OCI-M1 (cell line): ENCODE measurements at places on chromosomes 11 and 22.

- DNase-seq = no peak
Measured at GRCh38 chr11:60788401-60789125, 3.4 kb downstream of the MS4A10 start.

DNA sequence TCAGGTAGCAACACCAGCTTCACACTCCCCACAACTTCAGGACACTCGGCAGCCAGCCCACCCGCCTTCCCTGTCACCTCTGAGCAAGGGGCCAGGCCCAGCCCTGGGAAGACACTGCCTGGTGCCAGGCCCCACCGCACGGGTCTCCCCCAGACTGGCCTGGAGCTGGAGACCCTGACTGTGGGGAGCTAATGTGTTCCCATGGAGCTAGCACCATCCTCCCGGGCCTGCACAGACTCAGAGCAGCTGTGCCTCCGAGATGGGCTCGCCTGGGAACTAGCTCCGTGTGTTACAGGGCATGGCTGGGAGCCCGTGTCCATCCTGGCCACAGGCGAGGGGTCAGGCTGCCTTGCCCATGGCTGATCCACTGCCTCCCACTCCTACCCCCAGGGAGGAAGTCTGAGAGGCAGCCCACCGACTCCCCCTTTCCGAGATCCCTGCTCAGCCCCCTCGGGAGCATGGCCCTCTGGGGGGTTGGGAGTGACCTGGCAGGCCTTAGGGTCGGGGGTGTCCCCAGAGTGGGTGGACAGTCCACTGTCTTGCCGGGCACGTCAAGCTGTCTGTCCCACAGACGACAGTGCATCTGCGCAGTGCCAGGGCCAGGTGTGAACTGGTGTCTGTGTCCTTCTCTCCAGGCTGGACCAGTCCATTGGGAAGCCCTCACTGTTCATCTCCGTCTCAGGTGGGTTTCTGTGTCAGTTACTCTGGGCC is 76.7 kb upstream of the KCNQ1OT1 start:
- DNase-seq = no peak

- no peak for DNase-seq
Measured at GRCh38 chr11:102309621-102310541, 7.4 kb upstream of the BIRC3 start.

DNA sequence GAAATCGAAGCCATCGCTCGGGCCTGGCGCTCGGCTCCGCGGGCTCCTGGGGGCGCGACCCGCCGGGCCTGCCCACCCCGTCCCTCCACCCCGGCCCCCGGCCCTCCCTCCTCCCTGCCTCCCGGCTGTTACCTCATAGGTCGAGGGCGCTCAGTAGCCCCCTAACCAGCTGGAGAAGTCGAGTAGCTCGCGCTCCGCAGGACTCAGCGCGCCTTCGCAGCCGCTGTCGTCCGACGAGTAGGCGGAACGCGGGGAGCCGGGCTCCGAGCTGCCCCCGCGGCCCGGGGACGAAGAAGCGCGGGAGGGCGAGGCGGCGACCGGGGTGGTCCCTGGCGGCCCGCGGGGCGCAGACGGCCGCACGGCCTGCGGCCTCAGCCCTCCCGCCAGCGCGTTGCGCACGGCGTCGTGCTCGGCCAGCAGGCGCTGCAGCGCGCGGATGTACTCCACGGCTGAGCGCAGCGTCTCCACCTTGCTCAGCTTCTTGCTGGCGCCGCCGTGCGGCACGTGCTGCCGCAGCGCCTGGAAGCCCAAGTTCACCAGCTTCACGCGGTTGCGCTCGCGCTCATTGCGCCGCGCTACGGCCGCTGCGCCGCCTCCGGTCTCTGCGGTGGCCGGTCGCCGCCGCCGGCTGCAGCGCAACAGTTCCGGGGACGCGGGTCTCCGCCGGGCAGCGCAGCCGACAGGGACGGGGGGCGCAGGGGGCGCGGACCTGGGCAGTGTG is 627 bp downstream of the ASCL2 start:
- DNase-seq = no peak

DNA sequence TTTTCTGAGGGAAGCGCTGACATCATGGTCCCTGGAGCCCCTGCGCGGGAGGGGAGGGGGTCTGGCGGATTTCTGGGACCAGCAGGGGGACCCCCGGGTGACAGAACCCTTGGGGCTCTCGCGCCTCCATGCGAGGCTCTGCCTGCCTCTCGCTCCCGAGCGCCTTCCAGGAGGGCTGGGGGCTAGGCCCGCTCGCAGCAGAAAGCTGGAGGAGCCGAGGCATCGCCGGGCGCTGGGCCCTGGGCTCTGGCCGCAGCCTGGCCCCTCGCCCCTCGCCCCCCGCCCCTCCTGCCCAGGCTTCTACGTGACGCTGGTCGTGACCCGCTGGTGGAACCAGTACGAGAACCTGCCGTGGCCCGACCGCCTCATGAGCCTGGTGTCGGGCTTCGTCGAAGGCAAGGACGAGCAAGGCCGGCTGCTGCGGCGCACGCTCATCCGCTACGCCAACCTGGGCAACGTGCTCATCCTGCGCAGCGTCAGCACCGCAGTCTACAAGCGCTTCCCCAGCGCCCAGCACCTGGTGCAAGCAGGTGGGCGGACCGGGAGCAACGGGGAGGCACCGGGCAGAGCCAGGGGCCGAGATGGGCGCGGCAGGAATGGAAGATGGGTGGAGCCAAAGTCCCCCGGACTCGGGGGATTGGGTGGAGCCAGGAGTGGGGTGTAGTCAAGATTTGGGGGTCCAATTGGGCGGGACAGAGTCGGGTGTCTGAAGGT is 5.4 kb downstream of the BEST1 start:
- no peak for DNase-seq

DNA sequence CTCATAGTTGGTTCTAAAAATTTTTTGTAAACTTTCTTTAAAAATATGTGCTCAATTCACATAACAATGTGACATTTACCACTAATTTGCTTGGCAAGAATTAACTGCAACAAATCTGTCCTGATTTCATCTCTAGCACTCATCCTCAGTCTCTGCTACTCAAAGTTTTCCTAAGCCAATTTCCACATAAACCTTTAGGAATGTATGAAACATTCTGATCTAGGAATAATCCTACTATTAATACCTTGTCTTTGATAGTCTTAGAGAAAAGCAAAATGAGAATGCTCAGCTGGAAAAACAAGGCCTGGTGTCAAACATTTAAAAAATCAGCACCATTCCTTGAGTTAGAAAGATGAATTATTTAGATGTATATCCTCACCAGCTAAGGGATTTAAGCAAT is 114.3 kb downstream of the CD44 start:
- no peak for DNase-seq

DNA sequence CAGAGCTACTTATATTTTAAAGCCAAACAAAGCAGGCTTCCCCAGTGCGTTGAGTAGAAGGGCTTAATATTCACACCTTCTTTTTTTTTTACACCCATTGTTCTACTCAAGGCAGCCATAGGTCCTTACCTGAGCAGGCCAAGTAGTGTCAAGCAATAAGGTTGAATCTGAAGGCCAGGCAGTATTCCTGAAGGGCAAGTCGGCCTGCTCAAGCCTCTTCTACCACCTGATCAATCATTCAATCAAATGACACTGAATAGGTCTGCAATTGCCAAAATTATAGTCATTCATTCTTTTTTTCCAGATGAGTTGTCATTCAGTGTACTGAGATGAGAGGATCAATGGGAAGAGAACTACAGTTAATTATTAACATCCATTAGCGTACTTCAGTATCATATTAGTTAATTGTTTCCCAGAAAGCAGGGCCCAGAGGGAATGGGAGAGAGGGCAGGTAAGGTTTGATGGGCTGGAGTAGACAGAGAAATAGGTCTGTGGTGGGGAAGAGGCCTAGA is 11.9 kb upstream of the PPP2R1B start:
- DNase-seq = no peak

DNA sequence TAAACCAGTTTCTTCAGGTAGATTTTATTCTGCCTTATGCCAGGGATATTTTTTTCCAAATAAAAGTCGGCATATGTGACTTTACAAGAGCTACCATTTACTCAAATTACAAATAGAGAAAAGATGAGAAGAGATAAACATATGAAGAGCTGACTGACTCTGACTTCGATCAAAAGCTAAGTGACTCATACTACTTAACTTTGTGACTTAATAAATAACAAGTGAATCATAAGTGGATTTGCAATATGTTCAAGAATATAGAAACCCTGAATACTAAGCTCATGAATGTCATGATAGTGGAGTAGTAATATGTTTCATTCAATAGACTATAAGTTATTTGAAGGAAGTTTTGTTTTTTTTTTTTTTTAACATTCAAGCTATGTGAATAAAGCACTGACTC is 130.5 kb upstream of the ANO3 start:
- DNase-seq = no peak

GRCh38 chr22:20607157-20607907 is 99.9 kb downstream of the MED15 start:
- no peak for DNase-seq

GRCh38 chr11:77127920-77128691 is at the start of gene MYO7A:
Gene MYO7A (plus strand): TSS chr11:77128246. CDS start chr11:77130635, 2,389 bp downstream.
- peak; percentile 59 for DNase-seq

- peak; percentile 12 for DNase-seq
Measured at GRCh38 chr11:45215098-45215865, 68.8 kb downstream of the PRDM11 start.

- no peak for DNase-seq
Measured at GRCh38 chr11:93518081-93518480, 25.1 kb downstream of the SMCO4 start.

DNA sequence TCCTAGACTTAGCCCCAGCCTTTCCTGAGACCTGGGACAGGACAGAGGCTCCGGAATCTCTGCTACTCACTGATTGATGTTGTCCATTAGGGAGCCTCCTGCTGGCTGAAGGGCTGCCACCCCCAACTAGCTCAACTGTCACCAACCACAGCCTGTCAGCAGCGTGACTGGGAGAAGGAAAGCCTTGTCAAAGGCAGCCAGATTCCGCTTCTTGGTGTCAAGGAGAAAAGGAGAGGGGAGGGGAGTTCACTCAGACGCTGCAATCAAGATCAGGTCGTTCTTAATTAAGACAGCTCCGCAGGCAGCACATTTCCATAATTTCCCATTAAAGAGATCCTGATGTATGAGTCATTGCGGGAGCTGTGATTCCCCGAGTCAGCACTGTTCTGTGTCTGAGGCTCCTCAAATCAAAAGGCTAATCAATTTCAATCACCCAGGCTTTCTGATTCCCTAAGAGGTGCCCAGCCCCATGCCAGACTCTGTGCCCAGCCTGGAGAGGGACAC is 152.8 kb upstream of the ZBED5 start:
- DNase-seq = peak; percentile 35

- DNase-seq = peak; percentile 41
Measured at GRCh38 chr11:121356357-121356756, 63.8 kb downstream of the SC5D start.

- DNase-seq = no peak
Measured at GRCh38 chr22:27672721-27673418, 128.7 kb downstream of the MN1 start.

- DNase-seq = peak; percentile 96
Measured at GRCh38 chr11:60056349-60056969, at the start of gene MS4A3. Gene MS4A3 (plus strand): TSS chr11:60056665. CDS start chr11:60061161, 4,496 bp downstream.

DNA sequence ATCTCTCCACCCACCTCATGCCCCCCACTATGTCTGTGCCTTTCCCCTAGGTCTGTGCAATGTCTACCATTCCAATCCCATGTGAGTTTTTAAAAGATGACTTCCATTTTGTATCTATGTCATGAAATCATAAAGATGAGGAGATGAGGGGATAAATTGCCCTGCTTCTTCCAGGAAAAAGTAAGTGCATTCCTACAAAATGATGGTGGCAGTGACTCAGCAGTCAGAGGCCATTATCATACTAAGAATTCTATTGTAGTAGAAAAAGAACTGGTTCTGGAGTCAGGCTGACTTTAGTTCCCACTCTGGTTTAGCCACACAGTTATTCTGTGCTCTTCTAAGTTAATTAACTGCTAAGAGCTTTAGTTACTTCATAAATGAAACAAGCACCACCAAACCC is 89.6 kb upstream of the API5 start:
- DNase-seq = no peak

DNA sequence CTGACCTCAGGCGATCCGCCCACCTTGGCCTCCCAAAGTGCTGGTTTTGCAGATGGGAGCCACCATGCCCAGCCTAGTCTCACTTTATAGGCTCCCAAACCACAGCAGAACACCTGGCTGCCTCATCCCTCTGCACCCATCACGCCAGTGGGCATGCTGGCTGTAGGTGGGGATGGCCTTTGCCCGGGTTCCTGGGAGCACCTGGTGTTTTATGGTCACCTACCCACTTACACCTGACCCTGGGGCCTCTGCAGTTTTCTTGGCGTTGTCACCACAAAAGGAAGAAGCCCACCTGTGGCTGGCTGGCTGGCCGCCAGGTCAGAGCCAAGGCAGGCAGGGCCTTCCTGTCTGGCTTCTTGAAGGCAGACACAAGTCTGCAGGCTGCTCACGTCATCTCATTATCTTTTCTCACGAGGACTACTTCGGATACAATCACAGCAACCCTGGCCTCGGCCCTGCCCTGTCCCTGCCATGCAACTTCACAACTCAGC is 8.2 kb downstream of the RRP7A start:
- DNase-seq = no peak

DNA sequence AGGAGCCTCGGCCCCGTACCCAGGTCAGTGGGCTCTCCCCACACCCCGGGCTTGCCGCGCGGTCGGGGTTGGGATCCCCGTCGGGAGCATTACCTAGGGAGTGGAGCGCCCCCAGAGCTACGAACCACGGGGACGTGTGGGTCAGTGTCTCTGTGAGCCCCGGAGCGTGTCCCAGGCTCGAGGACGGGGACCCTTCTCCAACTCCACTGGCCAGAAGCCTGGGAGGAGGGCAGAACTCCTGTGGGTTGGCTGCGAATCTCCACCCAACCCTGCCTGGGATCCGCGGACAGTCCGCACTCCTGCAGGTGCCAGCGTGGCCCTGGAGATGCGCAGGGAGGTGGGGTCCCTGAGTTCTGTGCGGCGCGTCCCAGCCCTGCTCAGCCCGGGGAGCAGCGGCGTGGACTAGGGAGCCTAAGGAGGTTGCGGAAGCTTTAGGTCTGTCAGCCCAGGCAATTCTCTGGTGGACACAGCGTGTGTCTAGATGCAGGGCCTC is 346 bp downstream of the PPFIBP2 start:
- no peak for DNase-seq

- peak; percentile 96 for DNase-seq
Measured at GRCh38 chr11:65420979-65421793, 1.4 kb upstream of the NEAT1 start.

DNA sequence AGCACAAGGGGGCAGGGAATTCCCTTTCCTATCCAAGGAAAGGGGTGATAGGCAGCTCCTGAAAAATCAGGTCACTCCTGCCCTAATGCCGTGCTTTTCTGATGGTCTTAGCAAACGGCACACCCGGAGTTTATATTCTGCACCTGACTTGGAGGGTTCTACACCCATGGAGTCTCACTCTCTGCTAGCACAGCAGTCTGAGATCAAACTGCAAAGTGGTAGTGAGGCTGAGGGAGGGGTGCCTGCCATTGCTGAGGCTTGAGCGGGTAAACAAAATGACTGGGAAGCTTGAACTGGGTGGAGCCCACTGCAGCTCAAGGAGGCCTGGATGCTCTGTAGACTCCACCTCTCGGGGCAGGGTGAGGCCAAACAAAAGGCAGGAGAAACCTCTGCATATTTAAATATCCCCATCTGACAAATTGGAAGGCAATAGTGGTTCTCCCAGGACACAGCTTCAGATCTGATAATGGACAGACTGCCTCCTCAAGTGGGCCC is 194.7 kb downstream of the OR4A47 start:
- no peak for DNase-seq
